ENCODE measurements at places on chromosomes 2 and 18.

GRCh38 chr2:231364961-231365810 is 30.3 kb upstream of the B3GNT7 start:
- DNase-seq, result no peak

- DNase-seq, result no peak
Observed at GRCh38 chr2:144504218-144504641, 15.7 kb downstream of the ZEB2 start.

DNA sequence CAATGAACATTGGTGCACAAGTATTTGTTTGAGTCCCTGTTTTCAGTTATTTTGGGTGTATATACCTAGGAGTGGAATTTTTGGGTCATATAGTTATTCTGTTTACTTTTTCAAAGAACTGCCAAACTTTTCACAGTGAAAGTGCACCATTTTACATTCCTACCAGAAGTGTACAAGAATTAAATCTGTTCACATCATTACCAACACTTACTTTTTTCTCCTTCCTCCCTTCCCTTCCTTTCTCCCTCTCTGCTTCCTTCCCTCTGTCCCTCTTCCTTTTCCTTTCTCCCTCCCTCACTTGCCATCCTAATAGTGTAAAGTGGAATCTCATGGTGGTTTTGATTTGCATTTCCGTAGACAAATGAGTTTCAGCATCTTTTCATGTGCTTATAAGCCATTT is 11.9 kb downstream of the ADNP2 start:
- DNase-seq, result no peak

DNA sequence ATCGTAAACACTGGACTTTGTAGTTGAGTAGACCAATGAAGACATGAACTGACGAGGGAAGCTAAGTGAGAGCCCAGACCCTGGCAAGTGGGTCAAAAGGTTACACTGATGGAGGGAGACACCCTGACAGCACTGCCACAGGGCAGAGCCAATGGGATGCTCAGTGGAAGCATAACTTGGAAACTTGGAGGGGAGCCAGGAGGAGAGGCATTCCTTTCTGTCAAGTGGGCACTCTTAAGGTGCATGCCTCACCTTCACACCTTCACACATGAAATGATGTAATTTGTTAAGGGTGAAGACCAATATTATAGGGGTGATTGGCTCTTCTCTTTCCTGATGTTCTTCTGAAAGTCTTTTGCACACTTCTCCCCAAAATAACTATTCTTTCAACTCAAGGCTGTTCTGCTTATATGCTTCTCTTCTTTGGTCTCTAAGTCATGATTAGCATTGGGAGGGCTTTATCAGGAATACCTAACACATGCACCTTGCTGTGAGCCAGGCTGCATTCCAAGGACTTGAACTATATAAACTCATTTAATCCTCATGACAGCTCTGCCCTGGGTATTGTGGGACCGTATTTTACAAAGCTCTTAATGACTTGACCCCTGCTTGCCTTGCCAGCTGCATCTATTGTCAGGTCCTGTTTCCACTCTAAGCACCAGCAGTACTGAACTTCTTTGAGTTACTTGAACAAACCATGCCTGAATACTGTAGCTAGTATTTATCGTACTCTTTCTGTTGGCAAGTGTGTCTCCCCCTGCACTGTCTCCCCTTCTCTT is 19.0 kb downstream of the RPL37A start:
- no peak for DNase-seq

GRCh38 chr2:169095621-169096105 is 26.3 kb downstream of the DHRS9 start:
- DNase-seq, result no peak

DNA sequence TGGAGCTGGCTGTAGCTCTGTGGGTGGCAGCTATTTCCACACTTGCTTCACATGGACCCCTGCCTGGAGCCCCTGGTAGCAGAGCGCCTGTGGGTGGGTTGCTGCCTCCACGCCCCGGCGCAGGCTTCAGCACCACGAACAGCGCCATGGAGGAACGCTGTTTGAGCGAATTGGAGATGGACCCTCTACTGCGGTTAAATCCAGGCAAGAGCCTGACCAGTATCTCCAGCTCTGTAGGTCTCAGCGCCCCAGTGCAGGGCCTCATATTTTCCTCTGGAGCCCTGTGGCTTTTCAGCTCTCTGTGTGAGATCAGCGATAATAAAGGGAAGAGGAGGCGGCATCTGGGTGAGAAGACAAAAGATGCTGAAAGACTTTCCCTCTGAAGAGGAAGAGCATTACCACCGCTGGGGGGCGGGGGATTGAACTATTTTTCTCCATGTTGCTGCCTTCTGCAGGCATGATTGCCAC is 12.0 kb downstream of the ONECUT2 start:
- no peak for DNase-seq

DNA sequence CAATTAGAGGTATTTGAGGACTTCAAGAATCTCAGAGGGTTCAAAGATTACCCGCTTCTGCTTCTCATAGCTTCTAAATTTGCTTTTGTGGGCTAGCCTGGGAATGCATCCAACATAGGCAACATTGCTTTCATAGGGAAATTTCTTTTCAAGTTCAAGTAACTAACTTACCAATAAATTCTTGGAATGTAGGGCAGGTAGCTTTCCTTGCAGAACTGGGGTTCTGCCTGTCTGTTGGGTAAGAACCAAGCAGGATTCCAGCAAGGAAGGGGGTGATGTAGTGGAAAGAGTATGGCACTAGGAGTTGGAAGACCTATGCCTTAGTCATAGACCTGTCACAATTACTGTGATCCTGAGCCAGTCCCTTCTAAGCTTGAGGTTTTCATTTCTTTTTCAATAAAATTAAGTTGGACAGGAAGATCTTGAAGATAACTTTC is 164.1 kb downstream of the FHOD3 start:
- no peak for DNase-seq

DNA sequence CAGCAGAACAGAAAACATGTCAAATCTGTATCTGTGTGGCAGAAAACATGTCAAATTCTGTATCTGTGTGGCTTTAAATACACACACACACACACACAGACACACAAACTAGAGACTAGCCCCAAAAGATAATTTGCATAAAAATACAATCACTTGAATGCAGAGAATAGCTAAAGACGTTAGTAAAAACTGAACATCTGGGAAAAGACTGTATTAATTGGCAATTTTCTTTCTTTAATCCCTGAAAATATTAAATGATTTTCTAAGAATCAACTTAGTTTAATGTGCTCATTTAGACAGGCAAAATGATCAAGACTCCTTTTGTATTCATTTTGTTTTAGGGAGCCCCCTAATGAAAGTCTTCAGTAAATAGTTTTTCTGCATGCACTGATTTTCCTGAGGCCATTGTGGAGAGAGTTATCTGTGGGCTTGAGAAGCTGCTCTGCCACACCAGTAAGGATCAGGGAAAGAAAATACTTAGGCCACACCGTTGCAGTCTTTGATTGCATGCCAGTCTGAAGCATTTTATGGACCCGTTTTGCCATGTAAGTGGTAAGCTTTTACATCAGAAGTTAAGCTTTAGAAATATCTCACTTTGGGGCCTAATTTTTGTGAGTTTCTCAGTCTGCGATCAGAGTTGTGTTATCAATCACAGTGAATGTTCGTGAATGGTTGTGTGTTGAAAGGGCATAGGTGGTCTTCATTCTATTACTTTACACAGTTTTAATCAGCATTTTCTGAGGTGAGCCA is 2.2 kb downstream of the SPATS2L start:
- DNase-seq, result no peak

DNA sequence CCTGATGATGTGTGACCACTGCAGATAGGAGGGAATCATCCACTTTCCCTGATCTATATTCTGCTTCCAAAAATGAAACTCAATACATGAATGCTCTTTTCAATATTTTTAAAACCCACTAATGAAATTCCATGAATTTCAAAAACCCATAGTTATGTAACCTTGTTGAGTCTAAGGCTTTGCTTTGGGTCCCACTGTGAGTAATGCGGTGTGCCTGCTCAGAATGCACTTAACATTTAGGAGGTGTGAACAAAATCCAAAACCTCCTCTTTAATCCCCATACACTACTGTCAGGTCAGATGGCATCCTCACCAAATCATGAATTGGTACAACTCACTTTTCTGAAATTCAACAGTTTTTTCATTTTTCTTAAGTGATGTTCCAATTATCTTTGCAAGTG is 50.4 kb downstream of the CCDC93 start:
- no peak for DNase-seq
